Spleen (tissue), 13 donors: ENCODE measurements at places on chromosomes 11 and 22. TPM values are rescaled to one million over a fixed set of nuclear protein-coding genes. Genes with fewer than 3 reads are reported as not detected.

Gene TYR
- not detected for total RNA-seq

DNA sequence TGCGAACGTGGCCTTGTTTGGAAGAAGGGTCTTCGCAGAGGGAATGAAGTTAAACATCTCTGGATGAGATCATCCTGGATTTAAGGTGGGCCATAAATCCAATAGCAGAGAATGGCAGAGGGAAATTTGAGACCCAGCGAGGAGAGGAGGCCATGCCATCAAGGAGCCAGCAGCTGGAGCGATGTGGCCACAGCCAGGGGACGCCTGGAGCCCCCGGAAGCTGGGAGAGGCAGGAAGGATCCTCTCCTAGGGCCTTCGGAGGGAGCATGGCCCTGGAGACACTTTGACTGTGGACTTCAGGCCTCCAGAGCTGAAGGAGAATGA lies 22.1 kb downstream of the ANO1 start:
- no peaks in the 10 kb centered on the region for H3K27me3 ChIP-seq
- no peak overlapping the region for H3K27ac ChIP-seq
- no peaks in the 10 kb centered on the region for H3K36me3 ChIP-seq
- DNase-seq: no peak

Gene TMPRSS13
- 0.95 TPM for total RNA-seq

- H3K4me3 ChIP-seq: no peak overlapping the region
- peaks cover 3% of the 10 kb centered on the region for H3K4me1 ChIP-seq
- no peak overlapping the region for H3K27ac ChIP-seq
- H3K36me3 ChIP-seq: peaks cover 35% of the 10 kb centered on the region
Measured at GRCh38 chr11:65090628-65091027, 5.4 kb upstream of the VPS51 start.

DNA sequence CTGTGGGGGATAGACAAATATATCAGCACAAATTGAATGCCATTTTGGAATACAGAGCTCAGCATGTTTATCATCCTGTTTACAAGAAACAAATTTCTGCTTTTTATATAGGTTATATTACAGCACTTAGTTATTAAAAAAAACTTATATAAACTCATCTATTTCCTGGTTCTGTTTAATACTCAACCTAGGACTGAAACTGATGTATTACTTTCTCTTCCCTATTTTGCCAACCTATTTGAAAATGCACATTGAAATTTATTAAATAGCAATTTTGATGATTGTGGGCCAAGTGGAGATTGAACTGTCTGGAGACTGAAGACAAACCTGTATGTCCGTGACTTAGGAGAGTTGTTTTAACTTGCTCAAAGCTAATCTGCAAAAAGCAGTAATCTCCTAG lies 288.3 kb upstream of the ANO3 start:
- no peaks in the 10 kb centered on the region for H3K36me3 ChIP-seq
- H3K27ac ChIP-seq: no peak overlapping the region
- H3K4me1 ChIP-seq: no peaks in the 10 kb centered on the region
- no peaks in the 10 kb centered on the region for H3K27me3 ChIP-seq
- no peak for DNase-seq
- no peak overlapping the region for H3K4me3 ChIP-seq
